ENCODE measurements at places on chromosomes 1 and 21. TPM values are rescaled to one million over a fixed set of nuclear protein-coding genes. Genes with fewer than 3 reads are reported as not detected.
A peak's percentile ranks its signal among the peaks of the same experiment; 100 is the strongest.

GRCh38 chr1:173789841-173790240, 34.6 kb upstream of the DARS2 start:
- no peak for DNase-seq

DNA sequence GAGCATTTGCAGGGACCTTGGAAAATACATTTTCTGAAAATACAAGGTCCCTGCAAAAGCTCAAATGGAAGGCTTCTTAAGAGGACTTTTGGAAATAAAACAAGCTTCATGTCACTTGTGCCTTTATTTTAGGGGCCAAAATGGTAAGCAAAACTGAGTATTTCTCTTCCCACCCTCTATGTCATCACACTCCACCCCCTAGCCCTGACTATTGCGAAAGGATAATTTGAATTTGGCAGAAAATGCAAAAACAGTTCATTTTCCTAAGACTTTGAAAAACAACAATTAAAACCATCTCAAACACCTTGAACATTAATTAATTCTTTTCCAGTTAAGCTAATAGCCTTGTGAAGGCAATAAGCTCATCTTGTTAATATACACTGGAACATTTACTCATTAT, 201.7 kb downstream of the TM2D1 start:
- no peak for DNase-seq

DNA sequence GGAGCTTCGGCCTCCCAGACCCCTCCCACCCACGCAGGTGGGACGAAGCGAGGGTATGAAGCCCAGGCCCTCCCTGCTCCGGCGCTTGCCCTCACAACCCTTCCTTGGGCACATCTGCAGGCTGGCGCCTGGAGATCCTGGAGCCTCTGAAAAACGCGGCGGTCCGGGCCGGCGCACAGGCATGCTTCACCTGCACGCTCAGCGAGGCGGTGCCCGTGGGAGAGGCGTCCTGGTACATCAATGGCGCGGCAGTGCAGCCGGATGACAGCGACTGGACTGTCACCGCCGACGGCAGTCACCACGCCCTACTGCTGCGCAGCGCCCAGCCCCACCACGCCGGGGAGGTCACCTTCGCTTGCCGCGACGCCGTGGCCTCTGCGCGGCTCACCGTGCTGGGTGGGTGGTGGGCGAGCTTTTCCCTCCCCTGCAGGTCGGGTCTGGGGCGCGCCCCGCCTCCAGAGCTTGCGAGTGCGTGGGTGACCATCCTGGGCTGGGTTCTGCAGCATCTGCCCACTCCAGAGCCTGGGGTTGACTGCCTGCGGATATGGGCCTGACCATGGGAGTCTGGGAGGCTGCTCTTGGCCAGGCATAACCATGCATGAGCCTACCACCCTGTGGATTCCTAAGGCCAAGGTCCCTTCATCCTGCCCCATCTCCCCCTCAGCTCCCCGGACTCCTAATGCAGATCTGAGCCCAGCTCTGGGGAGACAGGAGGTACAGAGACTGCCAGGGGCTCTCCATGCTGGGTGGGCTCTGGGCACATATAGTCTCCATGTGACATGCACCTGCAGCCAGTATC, 89.8 kb downstream of the TRIM11 start:
- no peak for DNase-seq

- DNase-seq = no peak
These were observed 822.8 kb downstream of the BRINP3 start for GRCh38 chr1:189654906-189655305.

- DNase-seq = no peak
These were observed 463.9 kb downstream of the PCP4 start for GRCh38 chr21:40331172-40331571.

DNA sequence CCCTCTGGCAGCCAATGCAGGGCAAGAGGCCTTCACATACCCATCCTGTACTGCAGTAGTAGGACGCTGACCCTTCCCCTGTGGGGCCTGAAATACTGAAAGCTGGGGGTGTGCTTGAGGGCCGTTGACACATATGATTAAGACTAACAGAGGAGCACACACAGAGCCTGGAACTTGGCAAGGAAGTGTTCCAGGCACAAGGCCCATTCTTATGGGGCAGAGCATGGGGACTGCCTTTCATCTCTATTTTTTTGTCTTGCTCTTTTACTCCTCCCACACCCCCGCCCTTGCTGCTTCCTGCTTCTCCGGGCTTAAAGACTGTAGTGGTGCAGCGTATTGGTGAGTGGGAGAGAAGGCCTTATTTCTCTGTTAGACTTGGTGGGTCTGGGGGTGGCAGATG, 137.4 kb downstream of the BACH1 start:
- peak; percentile 32 for DNase-seq

DNA sequence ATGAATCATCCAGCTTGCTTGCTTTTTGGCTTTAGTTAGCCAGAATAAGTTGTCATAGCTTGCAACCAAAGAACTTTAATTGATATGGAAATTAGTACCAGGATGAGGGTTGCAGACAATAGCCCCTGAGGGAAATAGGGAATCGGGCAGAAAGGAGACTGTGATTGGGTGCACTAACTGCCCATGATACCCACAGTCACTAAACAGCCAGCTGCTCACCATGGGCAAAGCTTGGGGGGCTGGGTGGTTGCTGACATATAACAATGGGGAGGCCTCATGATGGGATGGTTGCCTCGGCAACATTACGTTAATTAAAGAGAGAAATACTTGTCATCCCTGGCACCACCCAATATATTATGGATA, 17.8 kb upstream of the PLA2G2E start:
- no peak for DNase-seq

C1orf167 gene
- not detected for total RNA-seq

GRCh38 chr1:116767782-116768382, 13.7 kb downstream of the CD2 start:
- no peak for DNase-seq

RNU1-1 gene
- 3,866 TPM for total RNA-seq

DNA sequence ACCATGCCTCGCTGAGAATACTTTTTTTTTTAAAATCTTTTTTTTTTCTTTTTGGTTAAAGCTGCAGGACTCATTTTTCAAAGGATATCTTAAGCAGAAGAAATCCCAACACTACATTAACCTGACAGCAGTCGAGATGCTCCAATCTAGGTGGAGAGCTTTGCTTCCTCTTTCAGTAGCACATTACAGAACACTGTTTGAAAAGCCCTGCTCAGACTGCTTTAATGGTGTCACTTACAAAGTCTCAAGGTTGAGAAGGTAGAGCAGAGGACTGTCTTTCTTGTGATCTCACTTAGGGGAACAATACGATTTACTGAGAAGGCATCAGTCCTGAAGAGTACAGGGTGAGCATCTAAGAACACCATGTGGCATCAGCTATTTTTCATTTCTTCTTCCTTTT, 21.0 kb upstream of the CPLANE2 start:
- DNase-seq = no peak

Measured in CD4-positive, alpha-beta memory T cell (primary cell).